Uterus (tissue), 4 donors: ENCODE measurements at places on chromosomes 1 and 21. TPM values are rescaled to one million over a fixed set of nuclear protein-coding genes. Genes with fewer than 3 reads are reported as not detected.

SPATA21 gene
- total RNA-seq, result not detected

DNA sequence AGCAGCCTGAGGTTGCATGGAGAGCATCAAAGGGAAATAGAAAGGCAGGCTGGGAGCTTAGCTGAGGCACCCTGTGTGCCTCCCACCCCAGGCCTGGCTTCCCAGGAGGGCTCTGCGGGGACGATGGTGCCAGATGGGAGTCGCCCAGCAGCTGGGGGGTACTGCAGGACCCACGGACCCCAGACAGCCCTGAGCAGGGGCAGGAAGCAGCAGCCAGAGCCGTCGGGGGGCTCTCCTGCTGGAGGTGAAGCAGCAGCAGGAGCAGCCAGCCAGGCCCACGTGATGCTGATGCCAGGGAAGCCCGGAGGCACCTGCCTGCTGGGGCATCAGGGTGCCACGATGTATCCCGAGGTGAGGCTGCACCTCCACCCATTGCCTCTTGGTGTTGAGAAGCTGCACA lies 20.4 kb downstream of the RAP1GAP start:
- no peak for DNase-seq

DNA sequence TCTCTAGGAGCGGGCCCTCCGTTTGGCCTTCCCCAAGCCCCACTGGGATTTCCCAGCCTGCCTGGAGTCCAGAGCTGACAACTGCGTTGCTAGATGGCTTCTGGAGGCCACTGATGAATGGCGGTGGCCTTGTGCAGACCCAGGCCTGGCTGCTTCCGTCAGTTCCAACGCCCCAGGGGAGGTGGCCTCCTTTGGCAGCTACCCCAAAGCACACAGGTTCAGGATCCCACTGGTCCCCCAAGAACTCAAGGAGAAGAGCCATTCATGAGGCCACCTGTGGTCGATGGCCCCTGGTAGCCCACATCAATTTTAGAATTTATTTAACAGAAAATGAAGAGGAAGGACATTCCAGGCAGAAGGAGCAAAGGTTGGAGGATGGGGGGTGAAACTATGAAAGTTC lies 85.2 kb downstream of the LACTBL1 start:
- no peak for DNase-seq

DNA sequence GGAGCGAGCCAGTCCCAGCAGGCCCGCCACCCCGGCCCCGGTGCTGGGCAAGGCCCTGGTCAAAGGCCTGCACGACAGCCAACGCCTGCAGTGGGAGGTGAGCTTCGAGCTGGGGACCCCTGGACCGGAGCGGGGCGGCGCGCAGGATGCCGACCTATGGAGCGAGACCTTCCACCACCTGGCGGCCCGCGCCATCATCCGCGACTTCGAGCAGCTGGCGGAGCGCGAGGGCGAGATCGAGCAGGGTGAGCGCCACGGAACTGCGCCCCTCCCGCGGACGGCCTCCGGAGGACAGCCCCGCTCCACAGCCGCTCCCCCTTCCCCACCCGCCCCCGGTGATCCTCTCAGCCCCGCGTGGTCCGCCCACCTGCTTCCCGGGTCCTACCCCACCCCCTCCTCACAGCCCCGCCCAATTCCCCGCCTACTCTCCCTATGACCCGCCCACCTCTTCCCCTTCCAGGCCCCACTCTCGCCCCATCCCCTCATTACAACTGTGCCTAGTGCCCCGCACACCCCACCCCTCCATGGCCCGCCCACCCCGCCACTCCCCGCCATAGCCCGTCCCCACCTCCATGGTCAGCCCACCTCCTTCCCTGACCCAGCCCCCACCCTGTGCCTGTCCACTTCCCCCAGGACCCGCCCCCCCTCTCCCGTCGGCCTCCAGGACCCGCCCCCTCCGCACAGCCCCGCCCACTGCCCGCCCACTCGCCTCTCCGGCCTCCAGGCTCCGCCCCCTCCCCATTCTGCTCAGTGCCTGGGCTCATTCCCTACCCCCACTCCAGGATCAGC lies 52.7 kb downstream of the VWA5B1 start:
- DNase-seq, result peak; percentile 26
